Cerebellum (tissue), 4 donors: ENCODE measurements at places on chromosomes 2 and 18.

GRCh38 chr2:172927641-172928357 lies 147.8 kb upstream of the MAP3K20 start:
- DNase-seq = no peak

GRCh38 chr2:7612969-7613368 lies 695.8 kb downstream of the RNF144A start:
- no peak for DNase-seq

DNA sequence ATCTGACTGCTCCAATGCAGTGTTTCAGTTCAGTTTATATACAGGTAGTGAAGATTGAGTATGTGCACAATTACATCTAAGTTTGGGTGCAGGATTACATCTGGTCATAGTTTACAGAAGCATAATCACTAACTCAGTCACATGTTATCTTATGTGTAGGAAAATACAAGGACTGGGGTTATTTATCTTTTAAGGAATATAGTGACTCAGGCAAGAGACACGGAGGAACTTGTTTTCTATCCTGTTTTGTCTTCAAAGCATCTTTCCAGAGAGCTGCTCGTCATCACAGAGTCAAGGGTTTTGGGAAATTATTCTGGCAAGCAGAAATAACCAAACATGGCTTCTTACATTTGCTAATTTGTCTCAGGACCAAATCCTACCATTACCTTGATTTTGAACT lies 1371.5 kb upstream of the TMEFF2 start:
- no peak for DNase-seq

- DNase-seq = peak; percentile 18
Observed at GRCh38 chr2:85780316-85781012, 26.7 kb downstream of the ATOH8 start.

- no peak for DNase-seq
Observed at GRCh38 chr18:8044004-8044403, 476.9 kb downstream of the PTPRM start.

DNA sequence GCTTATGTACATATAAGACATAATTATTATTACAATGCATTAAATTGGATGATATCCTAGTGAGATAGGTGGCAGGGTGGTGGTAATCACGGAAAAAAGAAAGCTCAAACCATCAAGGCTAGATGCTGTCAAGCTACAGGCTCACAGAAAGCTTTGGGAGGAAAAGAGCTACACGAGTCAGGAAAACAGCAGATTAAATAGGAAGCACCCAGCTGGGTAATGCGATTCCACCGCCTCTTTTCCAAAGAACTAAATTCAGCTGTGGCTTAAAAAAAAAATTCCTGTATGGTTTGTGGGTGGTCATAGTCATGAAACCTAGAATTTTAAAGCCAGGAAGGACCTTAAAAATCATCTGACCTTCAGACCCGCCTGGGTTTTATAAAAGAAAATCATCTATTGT lies 23.7 kb upstream of the PTPN4 start:
- DNase-seq = peak; percentile 44

- no peak for DNase-seq
Observed at GRCh38 chr2:37698931-37699481, 27.6 kb upstream of the CDC42EP3 start.

GRCh38 chr2:236884569-236885175 lies 201.0 kb upstream of the COPS8 start:
- no peak for DNase-seq

DNA sequence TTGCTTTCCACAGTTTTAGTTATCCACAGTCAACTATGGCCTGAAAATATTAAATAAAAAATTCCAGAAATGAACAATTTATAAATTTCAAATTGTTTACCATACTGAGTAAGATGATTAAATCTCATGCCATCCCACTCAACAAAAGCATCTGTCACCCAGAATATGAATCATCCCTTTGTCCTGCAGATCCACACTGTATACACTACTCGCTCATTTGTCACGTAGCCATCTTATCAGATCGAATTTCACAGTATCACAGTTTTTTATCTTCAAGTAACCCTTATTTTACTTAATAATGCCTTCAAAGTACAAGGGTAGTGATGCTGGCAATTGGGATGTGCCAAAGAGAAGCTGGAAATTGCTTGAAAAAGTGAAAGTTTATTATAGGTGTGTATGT lies 291.8 kb upstream of the LRATD1 start:
- no peak for DNase-seq

- no peak for DNase-seq
Observed at GRCh38 chr18:30177056-30177455, 865.5 kb downstream of the DSC3 start.

DNA sequence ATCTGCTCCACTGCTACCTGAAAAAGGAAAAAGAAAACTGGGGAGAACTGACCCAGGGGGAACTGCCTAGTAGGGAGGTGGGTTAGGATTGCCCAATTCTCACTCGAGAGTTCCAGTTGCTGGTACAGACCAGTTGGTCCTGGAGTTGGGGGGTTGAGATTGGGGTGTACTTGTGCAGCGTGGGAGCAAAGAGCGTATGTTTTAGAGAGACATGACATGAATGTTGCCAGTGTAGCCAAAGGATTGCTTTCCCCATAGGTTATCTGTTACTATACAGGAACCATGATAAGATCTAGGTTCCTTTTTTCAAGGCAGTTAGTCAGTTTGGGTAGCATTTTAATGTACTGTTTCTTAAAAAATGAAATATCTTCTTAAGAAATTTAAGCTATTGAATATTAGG lies 68.6 kb downstream of the APLF start:
- DNase-seq = no peak

DNA sequence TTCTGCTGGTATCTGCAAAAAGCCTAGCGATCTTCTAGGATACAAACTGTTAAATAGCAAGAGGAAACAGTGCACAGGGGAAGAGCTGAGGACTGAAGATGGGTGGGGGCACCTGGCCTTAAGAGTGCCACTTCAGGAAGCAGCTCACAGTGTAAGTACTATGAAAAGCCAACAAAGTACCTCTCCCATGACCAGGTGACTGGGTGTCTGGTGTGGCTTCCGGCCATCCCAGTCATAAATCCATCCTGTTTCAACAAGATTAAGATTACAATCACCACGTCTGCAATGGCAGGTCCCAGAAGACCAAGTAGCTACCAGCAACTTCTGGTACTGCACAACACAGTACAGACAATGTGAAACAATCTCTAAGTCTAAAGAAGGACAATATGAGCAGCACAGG lies 15.9 kb downstream of the ERFE start:
- no peak for DNase-seq

GRCh38 chr18:49834258-49834657 lies 20.9 kb upstream of the ACAA2 start:
- DNase-seq = no peak

DNA sequence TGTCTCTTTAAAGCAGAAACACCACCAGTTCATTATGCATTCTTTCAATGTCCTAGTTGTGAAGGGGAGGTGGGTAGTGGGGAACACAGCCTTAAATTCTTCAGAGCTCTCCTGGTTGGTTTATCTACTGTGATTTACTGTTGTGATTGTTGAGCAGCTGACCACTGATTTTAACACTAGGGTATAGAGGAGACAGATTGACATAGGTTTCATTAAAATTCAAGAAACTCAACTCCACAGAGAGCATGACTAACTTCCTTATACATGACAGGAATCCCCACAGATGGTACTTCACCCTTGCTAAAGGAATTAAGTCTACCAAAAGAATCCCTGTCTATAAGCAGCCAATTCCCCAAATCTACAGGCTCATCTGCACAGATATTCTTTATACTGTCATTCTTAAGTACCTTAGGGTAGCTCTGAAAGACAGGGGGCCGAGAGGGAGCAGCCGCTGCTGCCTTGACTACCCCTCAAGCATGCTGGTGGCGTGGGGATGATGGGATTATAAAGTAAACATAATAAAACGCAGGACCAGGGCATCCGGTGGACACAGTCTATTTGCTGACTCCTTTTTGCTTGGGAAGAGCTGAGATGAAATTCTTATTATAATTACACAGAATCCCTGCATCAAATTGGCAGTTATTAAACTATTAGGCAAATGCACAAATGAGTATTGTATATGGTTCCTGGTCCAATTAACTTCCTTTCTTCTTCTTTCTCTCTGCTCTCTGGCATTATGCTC lies 1377.6 kb upstream of the PIK3C3 start:
- no peak for DNase-seq

DNA sequence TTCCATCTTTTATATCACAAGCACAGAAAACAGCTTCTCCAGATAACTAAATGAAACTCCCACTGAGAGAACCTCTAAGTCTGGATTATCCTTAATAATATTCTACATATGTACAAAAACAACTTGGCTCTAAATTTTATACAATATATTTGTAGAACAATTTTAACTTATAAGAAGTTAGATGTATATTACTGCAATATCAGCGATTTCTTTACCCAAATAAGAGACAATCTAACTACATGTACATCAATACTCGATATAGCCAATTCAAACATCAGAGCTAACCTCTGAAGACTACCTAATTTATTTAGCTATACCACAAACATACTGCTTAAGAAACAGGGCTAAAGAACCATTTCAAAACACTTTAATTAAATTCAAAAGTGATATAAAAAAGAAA lies 148.6 kb downstream of the ROCK1 start:
- no peak for DNase-seq

- DNase-seq = no peak
Observed at GRCh38 chr18:76691800-76692199, 130.6 kb upstream of the ZNF236 start.

GRCh38 chr2:30421026-30421603 lies 25.9 kb upstream of the LCLAT1 start:
- DNase-seq = no peak

DNA sequence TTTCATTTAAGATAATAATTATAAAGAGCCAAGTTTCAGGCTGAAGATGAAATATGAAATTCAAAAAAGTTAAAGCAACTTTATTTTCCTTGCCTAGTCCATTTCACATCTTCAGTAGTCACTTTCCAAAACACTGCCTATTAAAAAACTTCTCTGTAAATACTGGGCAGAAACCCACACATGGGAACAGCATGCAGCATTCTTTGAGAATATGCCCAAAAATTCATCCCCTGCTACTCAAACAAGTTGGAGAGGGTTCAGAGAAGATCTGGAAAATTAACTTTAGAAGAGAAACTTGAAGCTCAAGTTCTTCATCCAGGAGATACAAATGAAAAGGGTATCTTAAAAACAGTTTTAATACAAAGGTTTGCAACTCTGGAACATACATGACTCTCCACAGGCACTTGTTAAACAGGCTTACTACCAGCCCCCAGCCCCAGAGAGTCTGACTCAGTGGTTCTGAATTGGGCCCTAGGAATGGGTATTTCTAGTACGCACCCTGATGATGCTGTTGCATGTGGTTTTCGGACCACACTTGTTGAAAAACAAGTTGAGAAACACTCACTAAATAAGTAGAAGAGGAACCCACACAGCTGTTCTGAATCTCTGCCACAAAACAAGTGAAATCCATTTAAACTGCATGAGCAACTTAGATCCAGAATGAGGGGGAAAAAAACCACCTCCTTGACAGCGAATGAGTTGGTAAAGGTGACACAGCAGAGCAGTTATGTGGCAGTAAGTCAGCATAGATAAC lies 329.1 kb downstream of the SATB2 start:
- no peak for DNase-seq

DNA sequence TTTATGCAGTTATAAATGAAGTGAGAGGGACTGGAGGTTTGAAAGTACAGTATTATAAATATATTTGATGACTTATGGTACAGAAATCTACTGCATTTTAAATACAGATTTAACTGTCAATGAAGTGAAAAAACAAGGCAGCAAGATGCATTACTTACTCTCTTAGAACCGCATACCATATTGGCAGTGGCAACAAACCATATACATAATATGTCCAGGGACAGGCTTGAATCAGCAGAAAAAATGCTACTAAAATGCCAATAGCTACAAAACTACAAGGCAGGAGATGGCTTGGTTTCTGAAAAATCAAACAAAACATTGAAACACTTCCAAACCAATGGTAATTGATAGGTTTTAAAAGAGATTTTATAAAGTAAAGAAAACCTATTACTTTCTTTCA lies 77.2 kb downstream of the PIGN start:
- no peak for DNase-seq

DNA sequence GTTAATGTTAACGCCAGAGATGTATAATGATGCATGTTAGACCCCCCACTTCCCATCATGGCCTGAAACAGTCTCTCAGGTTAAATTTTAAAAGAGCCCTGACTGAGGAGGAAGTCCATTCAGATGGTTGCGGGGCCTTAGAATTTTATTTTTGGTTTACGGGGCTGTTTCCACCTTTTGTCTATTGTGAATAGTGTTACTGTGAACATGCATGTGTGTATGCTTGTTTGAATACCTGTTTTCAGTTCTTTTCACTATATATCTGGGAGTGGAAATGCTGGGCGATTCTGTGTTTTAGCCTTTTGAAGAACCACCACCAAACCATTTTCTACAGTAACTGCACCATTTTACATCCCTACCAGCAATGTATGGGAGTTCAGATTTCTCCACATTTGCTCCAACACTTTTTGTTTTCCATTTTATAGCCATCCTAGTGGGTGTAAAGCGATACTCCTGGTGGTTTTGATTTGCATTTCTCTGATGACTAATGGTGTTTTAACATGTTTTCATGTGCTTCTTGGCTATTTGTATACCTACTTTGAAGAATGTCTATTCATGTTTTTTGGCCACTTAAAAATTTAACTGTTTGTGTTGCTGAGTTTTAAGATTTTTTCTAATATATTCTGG lies 133.0 kb downstream of the MYO3B start:
- DNase-seq = no peak

GRCh38 chr2:181106789-181107627 lies 126.6 kb downstream of the UBE2E3 start:
- DNase-seq = no peak

DNA sequence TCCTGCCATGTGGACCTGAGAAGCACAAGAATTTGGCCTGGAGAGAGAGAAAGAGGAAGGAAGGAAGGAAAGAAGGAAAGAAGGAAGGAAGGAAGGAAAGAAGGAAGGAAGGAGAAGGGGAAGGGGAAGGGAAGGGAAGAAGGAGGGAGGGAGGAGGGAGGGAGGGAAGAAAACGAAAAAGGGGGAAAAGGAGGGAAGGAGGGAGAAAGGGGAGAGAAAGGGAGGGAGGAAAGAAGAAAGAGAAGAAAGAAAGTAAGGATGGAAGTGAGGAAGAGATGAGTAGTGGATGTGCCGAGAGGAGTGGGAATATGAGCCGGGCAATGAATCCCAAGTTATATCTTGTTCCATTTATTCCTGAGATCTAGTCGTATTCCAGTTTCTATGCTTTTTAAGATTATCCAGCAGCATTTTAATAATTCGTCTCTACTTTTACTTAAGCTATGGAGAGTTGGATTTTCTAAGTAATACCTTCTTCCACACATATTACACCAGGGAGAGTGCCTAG lies 247.8 kb downstream of the TDRD15 start:
- DNase-seq = no peak

DNA sequence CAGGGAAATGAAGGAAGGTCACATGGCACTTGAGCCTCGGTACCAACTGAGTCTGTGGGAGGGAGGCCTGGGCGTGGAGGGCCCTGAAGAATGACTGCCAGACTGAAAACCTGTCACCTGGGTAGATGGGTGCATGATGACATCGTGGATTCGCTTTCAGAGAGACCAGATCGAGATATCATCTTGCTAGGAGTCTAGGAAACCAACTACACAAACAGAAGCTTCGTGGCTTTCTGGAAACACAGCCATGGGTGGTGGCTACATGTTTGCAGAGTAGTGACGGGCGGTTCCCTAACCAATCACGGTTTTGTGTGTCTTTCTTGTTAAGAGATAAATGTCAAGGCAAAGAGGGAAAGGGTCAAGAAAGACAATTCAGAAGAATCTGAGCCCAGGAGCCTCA lies 155.0 kb downstream of the EIPR1 start:
- DNase-seq = no peak

- DNase-seq = no peak
Observed at GRCh38 chr2:33111002-33111446, 164.3 kb downstream of the LTBP1 start.
